Stimulated activated CD8-positive, alpha-beta memory T cell treated with anti-CD3 and anti-CD28 coated beads, Interleukin-7, amount 100 ng/mL, for 24 hours (primary cell): ENCODE measurements at places on chromosomes 16 and 17.
A peak's percentile ranks its signal among the peaks of the same experiment; 100 is the strongest.

- DNase-seq = peak; percentile 35
These were observed 120.2 kb downstream of the METRNL start for GRCh38 chr17:83199500-83200201.

DNA sequence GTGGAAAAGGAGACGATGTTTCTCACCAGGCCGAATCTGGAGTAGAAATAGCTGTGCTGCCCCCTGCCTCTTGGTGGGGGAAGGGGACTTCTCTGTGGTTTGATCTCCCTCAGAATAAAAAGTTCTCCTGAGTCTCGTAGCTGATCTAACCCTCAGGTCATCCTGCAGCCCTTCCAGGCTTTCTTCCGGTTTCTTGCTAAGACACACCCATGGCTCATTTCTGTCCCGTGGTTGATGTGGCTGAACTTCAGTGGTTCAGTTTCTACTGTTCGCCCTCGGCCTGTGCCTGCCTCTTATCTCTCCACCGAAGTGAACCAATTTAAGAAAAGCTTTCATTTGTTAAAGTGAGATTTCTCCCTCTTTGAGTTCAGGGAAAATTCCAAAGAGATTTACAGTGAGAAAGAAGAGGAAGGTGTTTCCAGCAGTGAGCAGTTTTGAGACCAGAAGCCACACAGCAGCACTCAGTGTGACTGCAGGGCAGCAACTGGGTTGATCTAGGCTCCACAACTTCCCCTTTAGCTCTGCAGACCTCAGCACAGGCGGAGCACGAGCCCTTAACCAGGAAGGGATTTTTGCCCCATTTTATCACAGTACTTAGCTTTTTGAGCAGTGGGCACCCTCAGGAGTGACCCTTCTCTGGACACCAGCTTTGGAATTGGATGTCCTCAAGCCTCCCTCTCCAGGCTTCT lies 34.9 kb upstream of the CACNG5 start:
- DNase-seq = no peak

DNA sequence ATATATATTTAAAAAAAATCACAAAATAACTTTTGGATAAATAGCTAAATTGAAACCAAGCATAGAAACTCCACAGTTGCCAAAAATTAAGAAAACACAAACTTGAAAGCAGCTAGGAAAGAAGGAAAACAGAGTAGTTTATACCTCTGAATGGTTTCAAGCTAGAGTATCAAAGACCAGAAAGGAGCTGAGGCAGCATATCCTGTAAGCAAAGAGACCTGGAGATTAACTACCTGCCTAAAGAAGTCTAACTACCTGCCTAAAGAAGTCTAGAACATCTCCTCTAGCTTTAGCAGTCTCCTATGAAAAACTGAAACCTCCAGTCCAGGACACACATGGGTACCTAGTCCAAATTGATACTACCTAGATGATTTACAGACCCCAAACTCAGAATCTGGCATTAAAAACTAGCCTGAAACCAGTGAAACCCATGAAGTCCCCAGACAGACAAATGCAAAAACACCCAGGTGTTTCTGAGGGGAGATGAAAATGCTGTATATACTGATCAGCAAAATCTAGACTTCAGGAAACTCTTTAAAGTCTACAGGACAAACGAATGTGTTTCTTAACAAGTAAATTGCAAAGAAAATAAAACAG lies 17.6 kb downstream of the APPBP2 start:
- no peak for DNase-seq

GRCh38 chr17:1217089-1217385 lies 37.3 kb upstream of the ABR start:
- no peak for DNase-seq

DNA sequence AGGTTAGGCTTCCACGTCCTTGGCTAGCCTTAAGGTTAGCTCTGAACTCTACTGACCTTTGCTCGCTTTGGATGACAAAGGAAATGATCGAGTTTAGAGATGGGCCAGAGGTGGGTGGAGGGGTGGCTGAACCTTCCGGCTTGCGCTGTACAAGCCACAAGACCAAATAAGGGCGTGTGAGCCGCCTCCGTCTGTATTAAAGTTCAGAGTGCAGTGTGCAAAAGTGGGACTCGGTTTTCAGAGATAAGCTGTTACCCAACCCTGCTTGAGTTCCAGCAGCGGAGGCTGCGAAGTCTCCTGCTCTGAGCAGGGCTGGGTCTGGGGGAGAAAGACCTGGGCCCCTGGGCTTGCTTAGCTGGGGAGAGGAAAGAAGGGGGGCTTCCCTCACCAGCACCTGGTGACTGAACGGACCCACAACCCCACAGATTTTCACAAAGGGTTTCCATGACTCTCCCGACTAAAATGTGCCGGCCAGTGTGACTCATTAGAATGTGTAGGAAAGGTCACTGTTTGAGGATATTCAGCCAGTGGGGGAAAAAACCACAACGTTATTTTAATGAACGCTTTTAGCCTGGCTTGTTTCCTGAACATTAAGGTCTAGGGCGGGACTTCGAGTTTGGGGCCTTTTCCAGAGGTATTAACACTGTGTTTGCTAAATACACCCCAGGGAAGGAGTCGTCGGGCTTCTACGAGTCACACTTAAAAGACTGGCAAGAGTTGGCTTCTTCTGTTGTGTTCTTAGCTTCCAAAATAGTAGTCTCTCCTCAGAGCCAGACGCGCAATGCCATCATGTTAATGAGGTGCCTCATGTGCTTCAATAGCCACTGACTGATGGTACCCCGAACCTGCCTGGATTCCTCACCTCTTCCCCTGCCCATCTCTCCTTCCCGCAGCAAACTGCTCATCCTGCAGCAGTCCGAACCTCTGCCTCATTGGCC lies 67.0 kb downstream of the CENPV start:
- DNase-seq = peak; percentile 37

DNA sequence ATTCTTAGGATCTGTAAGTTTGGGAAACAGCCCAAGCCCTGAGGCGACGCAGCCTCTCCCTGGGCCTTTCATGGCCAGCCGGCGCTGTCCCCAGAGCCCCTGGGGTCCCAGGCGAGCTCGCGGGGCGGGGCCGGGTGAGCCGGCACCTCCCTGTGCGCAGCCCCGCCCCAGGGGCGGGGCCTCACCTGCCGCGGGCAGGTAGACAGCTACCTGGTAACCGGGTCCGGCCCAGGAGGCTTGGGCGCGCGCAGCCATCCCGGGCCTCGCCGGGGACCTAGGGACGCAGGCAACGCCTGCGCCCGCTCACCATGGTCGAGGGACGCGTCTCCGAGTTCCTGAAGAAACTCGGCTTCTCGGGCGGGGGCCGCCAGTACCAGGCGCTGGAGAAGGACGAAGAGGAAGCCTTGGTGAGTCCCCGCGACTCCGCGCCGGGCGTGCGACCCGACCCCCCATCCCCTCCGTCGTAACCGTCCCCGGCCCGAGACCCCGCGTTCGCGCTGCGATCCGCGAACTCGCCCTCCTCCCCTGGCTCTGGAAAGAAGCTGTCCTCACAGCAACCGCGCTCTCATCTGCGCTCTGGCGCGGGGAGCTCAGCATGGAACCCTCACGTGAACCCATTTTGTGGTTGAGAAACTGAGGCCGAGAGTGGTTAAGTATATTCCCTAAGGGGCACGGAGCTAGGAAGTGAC lies at the start of gene ATP2C2:
Gene ATP2C2 (plus strand): TSS at position 231 of the 689 bp plus-strand sequence. CDS start 78 bp downstream, at position 309.
- no peak for DNase-seq

GRCh38 chr17:59699786-59700185 lies 7.4 kb downstream of the PTRH2 start:
- no peak for DNase-seq

DNA sequence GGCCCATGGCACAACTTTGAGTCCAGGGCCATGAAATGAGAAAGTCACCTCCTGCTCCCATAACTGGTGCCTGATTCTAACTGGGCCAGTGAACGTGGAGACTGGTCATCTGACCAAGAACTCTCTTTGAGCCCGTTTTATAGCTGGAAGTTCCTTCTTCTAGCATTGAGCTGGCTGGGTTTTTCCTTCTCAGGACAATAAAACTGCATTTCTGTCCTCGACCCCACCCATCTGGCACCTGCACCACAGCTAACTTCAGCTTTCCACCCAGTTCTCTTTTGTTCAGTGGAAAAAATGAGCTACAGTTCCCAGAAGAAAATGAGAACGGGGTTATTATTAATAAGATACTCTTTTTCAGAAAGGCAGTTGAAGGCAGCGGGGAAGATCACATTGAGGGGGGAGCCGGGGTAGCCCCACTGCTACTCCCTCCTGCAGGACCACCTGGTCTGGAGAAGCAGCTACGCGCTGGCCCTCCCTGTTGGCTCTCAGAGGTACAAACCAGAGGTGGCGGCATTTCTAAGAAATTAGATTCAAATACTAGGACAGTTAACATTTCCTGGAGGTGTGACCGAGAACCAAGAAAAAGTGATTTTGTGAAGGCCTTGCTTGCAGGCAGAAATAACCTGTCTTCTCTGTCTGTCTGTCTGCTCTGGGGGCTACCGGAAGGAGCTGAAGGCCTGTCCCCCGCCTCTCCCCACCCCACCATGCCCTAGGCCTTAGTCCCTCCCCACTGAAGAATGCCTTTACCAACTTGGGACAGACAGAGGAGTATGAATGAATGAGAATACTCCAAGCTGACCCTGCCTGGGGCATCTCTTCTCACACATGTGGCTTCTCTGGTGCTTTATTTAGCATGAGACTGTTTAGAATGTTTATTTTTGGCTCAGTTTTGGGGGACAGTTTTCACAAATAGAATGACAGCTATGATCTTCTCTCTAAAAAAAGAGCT lies 123.9 kb downstream of the XYLT1 start:
- no peak for DNase-seq

DNA sequence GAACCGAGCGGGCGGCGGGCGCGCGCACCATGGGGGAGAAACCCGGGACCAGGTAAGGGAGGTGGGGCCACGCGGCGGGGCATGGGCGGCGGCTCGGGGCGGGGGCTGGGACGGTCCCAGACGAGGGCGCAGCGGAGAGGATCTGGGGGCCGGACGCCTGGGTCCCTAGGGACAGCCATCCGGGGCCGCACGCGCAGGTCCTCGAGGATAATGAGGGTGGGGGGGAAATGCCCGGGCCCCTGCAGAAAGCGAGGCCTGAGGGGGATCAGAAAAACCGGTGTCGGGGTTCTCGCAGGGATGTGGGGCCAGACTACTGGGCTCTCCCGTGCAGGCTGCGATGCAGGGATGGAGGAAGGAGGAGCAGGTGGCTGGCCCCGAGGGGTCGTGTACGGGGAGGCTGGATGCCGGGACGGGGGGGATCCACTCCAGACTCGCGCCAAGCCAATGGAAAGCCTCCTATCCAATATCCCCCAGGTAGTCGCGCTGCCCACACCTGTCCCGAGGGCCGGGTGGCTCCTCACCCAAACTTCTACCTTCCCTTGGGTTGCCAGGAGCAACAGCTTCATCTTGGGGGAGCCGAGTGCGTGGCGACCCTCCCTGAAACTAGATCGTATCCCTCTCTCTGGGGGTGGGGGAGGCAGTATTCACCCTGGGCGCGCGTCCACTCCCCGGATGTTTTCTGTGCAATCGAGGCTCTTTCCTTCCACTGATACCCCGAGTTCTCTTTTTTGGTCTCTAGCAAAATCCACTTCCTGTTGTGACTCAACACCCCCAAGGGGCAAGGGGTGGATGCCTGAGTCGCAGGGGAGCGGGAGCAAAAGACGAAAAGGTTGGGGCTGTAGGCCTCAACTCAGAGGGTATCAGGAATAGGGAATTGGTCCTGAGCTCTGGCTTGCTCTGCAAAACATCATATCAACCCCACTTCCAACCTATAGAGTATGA lies 532 bp downstream of the ARRB2 start:
- DNase-seq = no peak

GRCh38 chr17:39484178-39484577 lies 22.9 kb downstream of the CDK12 start:
- no peak for DNase-seq

- DNase-seq = no peak
These were observed 401.0 kb downstream of the HS3ST3B1 start for GRCh38 chr17:14701886-14702285.

DNA sequence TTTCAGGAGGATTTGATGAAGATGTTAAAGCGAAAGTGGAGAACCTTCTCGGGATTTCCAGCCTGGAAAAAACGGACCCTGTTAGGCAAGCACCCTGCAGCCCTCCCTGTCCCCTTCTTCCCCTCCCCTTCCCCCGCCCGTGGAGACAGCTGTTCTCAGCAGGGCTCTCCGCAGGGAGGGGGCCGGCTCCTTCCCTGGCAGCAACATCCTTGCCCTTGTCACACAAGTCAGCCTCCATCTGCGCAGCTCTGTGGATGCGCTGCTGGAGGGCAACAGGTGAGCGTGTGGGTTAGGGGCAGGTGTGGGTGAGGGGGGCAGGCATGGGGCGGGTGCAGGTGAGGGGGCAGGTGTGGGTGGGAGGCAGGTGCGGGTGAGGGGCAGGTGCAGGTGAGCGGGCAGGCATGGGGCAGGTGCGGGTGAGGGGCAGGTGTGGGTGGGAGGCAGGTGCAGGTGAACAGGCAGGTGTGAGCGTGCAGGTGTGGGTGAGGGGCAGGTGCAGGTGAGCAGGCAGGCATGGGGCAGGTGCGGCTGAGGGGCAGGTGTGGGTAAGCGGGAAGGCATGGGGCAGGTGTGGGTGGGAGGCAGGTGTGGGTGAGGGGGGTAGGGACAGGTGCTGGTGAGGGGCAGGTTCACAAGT lies 9.4 kb downstream of the CYBC1 start:
- DNase-seq = no peak

DNA sequence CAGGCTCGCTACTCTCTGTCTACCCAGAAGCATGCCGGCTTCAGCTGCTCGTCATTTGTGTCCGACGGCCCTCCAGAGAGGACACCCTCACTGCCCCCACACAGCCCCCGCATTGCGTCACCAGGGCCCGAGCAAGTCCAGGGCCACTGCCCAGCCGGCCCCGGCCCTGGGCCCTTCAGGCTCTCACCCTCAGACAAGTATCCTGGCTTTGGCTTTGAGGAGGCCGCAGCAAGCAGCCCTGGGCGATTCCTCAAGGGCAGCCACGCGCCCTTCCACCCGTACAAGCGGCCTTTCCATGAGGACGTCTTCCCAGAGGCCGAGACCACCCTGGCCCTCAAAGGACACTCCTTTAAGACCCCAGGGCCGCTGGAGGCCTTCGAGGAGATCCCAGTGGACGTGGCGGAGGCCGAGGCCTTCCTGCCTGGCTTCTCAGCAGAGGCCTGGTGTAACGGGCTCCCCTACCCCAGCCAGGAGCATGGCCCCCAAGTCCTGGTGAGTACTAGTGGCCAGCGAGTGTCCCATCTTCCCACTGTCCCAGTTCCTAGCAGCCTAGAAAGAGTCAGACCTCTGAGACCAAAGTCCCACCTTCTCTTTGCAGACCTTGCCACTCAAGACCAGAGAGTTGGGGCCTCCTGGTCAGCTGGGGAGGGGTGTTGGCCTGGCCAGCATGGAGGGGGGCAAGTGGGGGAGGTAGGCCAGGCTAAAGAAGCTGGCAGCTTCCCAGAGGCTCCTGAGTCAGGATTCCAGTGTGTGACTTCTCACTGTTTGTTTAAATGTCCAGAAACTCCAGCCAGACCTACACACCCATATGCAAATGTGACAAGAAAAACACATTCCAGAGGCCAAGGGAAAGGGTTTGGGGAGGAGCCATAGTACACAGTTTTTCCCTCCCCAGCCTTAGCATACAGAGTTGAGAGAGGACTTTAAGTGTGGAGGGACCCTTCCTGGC lies 18.6 kb downstream of the FOXN1 start:
- DNase-seq = no peak

GRCh38 chr17:63850401-63850800 lies 7.9 kb upstream of the SMARCD2 start:
- no peak for DNase-seq
